ENCODE measurements at places on chromosomes 3 and 15.

- no peak for DNase-seq
Measured at GRCh38 chr3:83928903-83929302, 1029.9 kb upstream of the CADM2 start.

- DNase-seq, result no peak
Measured at GRCh38 chr3:140505876-140506275, 172.0 kb upstream of the TRIM42 start.

- no peak for DNase-seq
Measured at GRCh38 chr3:133211856-133212255, 173.7 kb downstream of the TMEM108 start.

- DNase-seq, result no peak
Measured at GRCh38 chr3:76028774-76029173, 243.4 kb upstream of the ZNF717 start.

- no peak for DNase-seq
Measured at GRCh38 chr3:119794971-119795612, 13.2 kb downstream of the NR1I2 start.

GRCh38 chr3:82293867-82294266, 532.4 kb upstream of the GBE1 start:
- DNase-seq, result no peak

DNA sequence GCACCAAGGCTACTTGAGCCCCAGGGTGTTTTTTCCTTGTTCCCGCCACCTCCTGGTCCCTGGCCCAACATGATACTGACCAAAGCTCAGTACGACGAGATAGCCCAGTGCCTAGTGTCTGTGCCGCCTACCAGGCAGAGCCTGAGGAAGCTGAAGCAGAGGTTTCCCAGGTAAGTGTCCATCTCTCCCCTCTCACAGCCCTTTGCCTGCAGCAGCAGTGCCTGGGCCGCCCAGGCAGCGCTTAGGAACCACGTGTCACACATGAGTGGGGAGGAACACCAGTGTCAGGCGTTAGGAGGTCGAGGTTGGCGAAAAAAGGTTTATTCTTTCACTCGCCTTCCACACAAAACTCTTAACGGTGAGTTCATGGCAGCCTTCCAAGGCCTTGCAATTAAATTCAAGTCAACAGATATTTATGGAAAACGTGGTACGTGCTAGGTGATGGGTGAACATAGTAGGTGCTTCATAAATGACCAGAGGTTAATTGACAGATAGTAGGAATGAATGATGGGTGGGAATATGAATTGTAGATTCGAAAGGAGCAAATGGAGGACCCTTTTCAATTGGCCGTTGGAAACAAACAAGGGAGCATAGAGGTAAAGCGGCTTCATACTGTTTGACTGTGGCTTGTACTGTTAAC, 486 bp downstream of the CDIN1 start:
- DNase-seq, result no peak
